ENCODE measurements at places on chromosomes 1 and 21.

- DNase-seq = no peak
Observed at GRCh38 chr1:64838486-64838885, 93.6 kb downstream of the RAVER2 start.

- no peak for DNase-seq
Observed at GRCh38 chr1:208184966-208185654, 59.1 kb downstream of the PLXNA2 start.

- DNase-seq = no peak
Observed at GRCh38 chr1:209876078-209876800, 48.5 kb downstream of the UTP25 start.

DNA sequence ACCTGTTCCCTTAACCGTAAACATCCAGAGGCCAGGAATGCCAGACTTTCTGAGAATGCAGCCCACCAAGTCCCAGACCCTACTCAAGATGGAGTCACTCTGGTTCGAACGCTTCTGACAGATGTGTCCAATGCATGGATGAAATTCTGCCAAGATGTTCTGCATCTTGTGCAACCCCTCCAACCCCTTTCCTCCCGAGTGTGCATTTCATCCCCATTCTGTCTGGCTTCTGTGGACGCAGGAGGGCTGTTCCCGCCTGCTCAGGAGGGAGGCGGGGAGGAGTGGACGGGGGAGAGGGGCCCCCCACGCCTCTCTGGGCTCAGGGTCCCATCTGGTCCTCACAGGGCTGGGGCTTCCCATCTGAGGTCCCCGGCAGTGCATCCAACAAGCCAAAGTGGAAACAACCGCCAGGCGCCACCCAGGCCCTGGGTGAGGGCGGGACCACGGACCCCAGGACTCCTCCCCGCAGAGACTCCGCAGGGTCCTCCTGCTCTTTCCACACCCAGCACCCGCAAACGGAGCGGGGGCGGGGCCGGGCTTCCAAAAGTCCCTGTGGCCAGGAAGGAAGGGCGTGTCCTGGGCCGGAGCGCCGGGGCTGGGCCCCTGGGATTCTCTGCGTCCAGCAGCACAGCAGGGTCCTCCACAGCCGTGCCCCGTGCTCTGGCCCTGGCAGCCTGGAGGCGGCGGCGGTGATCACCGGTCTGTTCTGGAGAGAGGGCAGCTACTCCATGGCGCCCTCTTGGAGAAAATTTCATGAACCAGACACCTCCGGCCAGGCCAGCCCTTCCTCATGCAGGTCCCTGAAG is 27.8 kb upstream of the SUMO3 start:
- DNase-seq = no peak

DNA sequence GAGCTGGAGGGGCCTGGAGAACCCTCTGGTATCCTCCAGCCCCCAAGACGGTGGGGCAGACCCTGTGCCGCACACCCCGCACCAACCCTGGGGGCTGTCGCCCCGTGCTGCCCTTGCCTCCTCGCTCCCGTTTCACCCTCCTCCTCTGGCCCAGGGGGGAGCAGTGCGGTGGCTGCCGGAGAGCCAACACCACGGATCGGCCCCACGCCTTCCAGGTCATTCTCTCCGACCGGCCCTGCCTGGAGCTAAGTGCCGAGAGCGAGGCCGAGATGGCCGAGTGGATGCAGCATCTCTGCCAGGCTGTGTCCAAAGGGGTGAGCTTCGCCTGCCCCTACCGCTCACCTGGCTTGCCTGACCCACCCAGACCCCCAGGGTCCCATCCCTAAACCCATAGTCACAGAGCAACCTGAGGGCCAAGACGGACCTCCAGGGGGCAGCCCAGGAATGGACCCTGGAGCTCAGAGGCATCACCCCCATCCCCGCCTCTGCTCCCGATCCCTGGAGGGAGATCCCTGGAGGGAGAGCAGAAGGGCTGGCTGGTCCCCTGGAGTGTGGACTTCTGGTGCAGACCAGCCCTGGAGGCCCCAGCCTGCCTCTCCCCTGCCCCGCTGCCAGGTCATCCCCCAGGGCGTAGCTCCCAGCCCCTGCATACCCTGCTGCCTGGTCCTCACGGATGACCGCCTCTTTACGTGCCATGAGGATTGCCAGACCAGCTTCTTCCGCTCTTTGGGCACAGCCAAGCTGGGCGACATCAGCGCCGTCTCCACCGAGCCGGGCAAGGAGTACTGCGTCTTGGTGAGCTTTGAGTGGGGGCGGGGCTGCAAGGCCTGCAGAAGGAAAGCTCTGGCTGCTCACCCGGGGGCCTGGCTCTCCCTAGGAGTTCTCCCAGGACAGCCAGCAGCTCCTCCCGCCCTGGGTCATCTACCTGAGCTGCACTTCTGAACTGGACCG is 4.0 kb upstream of the SLC25A34 start:
- DNase-seq = no peak

DNA sequence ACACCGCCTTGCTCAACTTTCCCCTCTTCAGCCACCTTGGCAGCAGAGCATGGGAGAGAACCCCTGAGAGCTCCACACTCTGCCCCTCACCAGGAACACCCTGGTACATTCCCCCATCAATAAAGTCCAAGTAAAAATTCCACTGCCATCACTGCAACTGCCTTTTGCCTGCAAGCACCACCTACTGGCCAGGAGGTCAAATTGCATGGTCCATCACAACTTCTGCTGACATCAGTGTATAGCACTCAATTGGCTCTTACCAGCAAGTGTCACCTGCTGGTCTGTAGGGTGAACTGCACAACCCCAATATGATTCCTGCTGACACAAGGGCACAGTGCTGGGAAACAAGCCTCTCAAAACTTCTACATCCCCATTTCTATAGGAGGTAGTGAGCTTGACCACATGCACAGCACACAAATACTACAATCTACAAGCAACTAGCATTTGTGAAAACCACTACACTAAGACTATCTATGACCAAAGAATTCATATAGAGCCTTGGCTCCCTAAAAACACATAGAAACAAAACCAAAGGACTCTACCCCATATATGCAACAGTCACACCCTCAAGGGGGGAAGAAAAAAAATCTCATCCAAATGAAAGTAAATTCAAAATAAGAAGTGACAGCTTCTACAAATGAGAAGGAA is 69.2 kb downstream of the FASLG start:
- peak; percentile 20 for DNase-seq

GRCh38 chr21:21187579-21187978 is 189.4 kb downstream of the NCAM2 start:
- DNase-seq = no peak

DNA sequence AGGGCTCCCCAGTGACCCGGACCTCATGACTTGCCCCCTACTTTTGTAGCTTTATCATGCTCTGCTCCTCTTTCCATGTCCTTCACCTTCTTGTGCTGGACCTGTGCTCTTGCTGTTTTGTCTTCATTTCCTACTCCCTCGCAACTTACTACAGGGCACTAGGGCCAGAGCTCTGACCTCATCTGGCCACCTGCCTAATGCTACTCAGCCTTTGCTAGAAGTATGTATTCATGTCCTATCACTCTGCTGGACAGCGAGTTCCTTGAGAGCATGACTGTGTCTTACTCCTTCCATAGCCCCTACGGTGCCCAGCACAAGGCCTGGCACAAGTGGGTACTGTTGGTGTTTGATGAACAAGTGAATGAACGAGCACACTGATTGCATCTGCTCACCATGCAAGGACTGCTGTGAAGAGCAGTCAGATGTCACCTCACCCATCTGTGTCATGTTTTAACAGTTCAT is 1.9 kb downstream of the MTFR1L start:
- DNase-seq = no peak
